ENCODE measurements at places on chromosomes 7 and 10.
A peak's percentile ranks its signal among the peaks of the same experiment; 100 is the strongest.

- DNase-seq, result no peak
Observed at GRCh38 chr10:98374217-98374985, 40.6 kb downstream of the PYROXD2 start.

DNA sequence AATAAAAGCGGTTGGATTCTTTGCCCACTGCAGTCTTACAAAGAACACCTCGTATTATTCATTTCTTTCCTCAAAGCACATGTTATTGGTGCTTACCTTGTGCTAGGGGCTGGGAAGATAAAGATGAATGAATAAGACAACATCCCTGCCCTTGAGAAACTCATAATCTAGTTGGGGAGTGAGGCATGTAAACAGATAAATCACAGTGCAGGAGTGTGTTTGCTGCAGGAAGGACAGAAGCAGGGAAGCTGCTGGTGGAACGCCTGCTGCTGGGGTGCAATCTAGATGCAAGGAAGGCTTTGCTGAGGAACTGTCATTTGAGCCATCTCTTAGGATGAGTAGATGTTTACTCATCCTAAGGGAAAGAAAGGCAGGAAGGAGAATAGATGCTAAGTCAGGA is 135.6 kb downstream of the TMEM178B start:
- DNase-seq, result no peak

- DNase-seq, result no peak
Observed at GRCh38 chr7:28570113-28570969, 158.0 kb downstream of the CREB5 start.

- DNase-seq, result no peak
Observed at GRCh38 chr10:6045314-6045848, 16.8 kb downstream of the IL2RA start.

DNA sequence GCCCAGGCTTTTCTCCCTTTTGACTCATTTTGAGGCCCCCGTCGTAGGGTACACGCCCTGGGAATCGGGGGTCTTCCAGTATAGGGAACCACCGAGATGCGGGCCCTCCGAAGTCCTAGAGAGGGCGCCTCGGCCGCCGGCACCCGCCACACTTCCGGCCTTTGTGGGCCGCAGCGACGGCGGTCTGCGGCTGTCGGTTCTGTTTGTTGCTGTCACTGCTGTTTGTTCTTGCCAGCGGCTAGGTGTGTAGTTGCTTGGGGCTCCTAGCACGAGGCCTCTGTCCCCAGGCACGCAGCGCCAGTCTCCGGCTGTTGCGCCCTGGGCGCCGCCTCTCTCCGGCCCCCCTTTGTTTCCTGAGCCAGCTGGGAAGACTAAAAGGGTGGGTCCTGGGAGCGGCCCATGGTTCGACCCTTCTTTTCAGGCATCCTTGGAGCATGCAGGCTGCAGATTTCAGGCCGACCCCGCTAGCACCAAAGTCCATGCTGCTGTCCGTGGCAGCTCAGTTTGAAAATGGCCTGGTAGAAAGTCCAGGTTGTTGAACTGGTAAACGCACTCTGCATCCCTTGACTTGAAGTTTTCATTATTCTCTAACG is 17.8 kb upstream of the ZKSCAN1 start:
- peak; percentile 33 for DNase-seq

DNA sequence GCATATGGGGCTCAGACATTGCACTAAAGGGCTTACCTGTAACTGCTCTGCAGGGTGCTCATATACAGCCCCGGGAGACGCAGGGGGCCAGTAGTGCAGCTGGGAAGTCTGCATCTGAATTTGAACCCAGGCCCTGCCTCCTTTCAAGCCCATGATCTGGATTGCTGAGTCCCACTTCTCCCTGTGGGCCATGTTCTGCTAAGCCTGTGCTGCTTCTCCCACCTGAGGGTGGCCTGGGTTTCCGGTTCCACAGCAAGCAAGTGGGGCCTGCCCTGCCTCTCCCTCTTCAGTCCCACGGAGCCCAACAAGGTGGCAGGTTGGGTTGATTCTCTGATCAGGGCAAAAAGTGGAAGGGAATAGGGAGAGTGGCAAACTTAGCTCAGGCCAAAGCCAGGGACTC is 56.6 kb upstream of the GDF10 start:
- no peak for DNase-seq

DNA sequence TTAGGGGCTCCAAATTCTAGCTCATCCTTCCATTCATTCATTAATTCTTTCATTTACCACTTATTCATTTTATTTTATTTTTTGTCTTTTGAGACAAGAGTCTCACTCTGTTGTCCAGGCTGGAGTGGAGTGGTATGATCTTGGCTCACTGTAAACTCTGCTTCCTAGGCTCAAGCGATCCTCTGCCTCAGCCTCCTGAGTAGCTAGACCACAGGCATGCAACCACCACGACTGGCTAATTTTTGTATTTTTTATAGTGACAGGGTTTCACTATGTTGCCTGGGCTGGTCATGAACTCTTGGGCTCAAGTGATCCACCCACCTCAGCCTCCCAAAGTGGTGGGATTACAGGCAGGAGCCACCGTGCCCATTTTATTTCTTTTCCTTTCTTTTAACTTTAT is 31.6 kb downstream of the FGF8 start:
- DNase-seq, result no peak

DNA sequence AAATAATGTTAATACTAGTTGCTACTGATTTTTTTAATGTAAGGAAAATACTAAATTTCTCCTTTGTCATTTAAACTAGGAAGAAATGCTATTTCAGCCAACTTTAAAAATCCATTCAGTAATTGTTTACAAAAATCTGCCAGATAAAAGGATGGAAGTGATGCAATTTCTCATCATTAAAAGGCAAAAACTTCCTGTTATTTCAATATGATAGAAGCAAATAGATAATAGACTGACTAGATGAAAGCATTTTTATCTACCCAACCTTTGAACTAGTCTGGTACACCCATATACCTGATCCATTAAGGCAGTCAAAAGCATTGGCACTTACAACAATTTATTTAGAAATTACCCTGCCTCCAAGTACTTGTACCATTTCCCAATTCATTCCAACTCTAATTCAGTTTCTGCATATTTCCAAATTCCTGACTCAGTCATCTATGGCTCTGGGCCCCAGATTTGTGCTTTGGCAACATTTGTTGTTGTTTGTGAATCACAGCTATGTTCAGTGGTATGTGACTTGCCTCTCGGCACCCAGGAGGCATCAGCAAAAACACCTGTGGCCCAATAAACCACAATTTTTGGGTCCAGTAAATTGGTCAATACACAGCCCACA is 482.6 kb upstream of the SEMA3A start:
- no peak for DNase-seq

DNA sequence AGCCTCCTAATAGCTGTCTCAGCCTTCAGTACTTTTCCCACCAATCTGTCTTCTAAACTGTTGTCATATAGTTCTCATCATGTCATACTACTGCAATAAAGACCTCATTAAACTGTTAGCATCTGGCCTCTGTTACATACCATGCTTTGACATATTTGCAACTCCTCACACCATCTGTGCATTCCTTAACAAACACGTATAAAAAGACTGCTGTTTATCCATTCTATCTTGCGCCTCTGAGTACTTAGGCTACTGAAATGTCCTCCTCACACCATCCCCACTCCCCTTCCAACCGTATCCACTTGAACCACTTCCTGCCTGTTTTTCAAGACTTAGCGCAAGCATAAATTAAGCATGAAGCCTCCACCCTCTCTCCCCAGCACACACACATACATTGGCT is 41.6 kb downstream of the SLC16A9 start:
- no peak for DNase-seq

DNA sequence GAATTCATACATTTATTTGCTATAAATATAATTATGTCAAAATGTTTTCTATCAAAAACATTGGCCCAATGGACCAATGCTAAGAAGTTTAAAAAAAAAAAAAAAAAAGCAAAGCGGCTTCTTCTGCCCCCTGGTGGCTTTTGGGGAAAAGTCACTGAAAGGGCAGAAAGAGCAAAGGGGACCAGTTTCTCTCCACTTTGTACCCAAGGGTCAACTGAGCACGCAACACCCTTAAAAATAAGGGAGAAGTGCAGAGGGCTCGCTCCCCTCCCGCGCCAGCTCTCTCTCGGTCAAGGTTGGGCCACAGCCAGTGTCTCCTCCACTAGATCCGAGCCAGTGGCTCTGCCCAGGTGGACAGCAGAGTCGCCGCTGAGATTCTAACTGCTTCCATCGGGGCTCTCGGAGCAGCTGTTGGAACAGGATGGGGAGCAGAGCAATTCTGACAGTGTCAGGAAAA is 136.4 kb upstream of the FGFR2 start:
- DNase-seq, result no peak

Measured in stimulated activated CD4-positive, alpha-beta T cell treated with anti-CD3 and anti-CD28 coated beads, Interleukin-12 subunit alpha, Interleukin-12 subunit beta, amount 100 ng/mL, for 24 hours (primary cell).